SJSA1 (cell line): ENCODE measurements at places on chromosomes 1 and 21. TPM values are rescaled to one million over a fixed set of nuclear protein-coding genes. Genes with fewer than 3 reads are reported as not detected.
A peak's percentile ranks its signal among the peaks of the same experiment; 100 is the strongest.

Gene PTCH2
- 1.0 and 1.5 TPM in 2 replicates for total RNA-seq

Gene ARTN
- total RNA-seq: not detected in 2 replicates

Gene TADA1
- 20.6 and 22.6 TPM in 2 replicates for total RNA-seq

Gene RABGAP1L
- total RNA-seq: 19.6 and 24.6 TPM in 2 replicates

GRCh38 chr1:85746777-85747176, 38.5 kb upstream of the ZNHIT6 start:
- H3K36me3 ChIP-seq: no peaks in the 10 kb centered on the region
- no peak for DNase-seq
- H3K27ac ChIP-seq: no peak overlapping the region
- no peaks in the 10 kb centered on the region for H3K4me1 ChIP-seq
- H3K27me3 ChIP-seq: no peaks in the 10 kb centered on the region

- H3K4me3 ChIP-seq: no peak overlapping the region
- H3K27me3 ChIP-seq: no peaks in the 10 kb centered on the region
- H3K27ac ChIP-seq: no peak overlapping the region
- H3K4me1 ChIP-seq: no peaks in the 10 kb centered on the region
- no peak for DNase-seq
- H3K36me3 ChIP-seq: no peaks in the 10 kb centered on the region
These were observed 49.9 kb upstream of the KCNH1 start for GRCh38 chr1:211183747-211184313.

GRCh38 chr1:76857973-76858372, 9.3 kb upstream of the ST6GALNAC5 start:
- no peak overlapping the region for H3K27ac ChIP-seq
- H3K36me3 ChIP-seq: no peaks in the 10 kb centered on the region
- H3K27me3 ChIP-seq: peaks cover 20% of the 10 kb centered on the region
- H3K4me3 ChIP-seq: no peak overlapping the region
- no peaks in the 10 kb centered on the region for H3K4me1 ChIP-seq
- no peak for DNase-seq

DNA sequence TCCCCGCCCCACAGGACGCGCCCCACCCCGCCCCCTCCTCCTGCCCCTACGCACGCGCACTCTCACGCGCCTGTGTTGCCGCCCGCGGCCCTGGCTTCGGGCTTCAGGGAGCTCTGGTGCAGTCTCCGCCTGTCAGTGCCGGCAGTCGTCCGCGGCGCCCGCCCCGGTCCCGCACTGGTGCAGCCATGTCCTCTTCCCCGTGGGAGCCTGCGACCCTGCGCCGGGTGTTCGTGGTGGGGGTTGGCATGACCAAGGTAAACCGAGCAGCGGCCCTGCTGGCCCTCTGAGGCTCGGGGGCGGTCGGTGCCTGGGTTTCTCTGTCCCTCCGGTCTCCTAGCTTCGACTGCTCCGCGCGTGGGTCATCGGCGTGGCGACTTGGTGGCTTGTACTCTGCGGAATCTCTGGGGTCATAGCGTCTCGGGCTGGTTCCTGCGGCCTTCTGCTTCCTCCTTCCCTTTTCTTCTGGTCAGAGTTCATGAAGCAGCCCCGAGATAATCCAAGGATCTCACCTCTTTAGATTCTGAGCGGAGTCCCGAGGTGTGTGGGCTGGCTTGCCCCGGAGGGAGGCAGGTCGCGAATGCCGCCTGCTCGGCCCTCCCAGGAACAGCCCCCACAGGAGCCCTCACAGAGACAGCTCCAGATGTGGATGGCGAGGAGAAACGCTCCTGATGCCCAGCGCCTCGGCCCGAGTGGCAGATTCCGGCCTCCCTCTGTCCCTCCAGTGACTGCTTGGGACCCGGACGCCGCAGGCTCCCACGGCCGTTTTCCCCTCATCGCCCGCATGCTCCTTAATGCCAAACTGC, at the start of gene SCP2:
SCP2 (plus strand) TSS at position 65 of the 803 bp plus-strand sequence; CDS start at position 186, 121 bp downstream.
- H3K27ac ChIP-seq: peak within 1 kb of the TSS; percentile 34
- peak within 1 kb of the TSS; percentile 69 for H3K4me3 ChIP-seq
- H3K36me3 ChIP-seq: peaks cover 8% of the 10 kb centered on the region; the same call in 1 of the 2 replicates

DNA sequence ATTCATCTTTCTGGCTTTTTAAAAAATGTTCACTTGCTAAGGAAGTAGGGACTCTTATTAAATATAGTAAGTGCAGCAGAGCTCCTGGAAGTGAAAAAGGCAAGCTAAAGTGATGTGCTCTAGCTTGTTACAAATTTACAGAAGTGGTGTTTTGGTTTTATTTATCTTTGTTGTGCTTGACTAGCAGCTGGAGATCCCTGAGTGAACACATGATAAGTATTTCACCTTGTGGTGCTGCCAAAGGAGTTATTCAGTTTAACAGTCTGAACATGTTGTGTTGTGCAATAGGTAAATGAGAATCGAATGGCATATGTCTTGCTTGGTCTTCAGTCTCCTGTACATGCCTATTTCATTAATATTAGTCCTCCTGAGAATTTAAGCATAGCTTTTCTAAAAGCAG, 315.7 kb downstream of the TPR start:
- H3K4me1 ChIP-seq: no peaks in the 10 kb centered on the region
- DNase-seq: no peak
- H3K4me3 ChIP-seq: no peak overlapping the region
- no peak overlapping the region for H3K27ac ChIP-seq

- peaks cover 32% of the 10 kb centered on the region for H3K4me1 ChIP-seq
- H3K36me3 ChIP-seq: peaks cover 10% of the 10 kb centered on the region
- H3K4me3 ChIP-seq: peak within 1 kb of the TSS; percentile 73
- H3K27me3 ChIP-seq: no peaks in the 10 kb centered on the region
These were observed at the start of gene TRAPPC3 for GRCh38 chr1:36149237-36149972. Gene TRAPPC3 (minus strand): TSS chr1:36149486. CDS start chr1:36149378, 108 bp downstream.
